ENCODE measurements at places on chromosomes 7 and 10.

- DNase-seq: no peak
These were observed 790.7 kb upstream of the COBL start for GRCh38 chr7:52107355-52107754.

DNA sequence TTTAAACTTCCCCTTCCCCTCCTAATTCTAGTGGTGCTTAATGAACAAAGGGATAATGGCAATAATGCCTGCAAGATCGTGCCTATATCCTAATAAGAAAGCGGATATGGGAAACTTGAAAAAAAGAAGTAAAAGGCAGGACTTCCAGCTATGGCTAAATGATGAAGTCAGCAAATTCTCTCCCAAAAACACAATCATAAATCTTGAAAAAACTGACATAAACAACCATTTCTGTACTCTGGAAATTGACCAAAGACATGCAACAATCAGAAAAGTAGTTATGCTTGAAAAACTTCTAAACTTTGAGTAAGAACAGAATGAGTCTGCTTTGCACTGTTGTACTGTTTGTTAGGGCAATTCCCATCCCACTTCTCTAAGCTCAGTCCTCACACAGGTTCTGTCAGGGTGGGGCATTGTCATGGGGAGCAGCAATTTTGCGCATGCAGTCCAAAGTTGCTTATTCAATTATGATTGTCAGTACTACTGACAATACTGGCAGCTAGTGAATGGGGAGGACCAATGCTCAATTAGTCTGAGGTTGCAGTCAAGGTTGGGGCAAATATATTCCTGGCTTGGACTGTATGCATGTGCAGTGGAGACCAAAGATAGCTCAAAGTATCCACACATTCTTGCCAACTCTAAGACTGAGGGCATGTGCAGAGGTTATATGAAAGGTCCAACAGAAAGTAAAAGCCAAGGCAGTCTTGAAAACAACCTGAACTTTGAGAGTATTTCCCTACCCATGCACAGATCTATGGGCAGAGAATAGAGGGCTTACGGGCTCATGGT is 34.1 kb upstream of the ARHGAP22 start:
- DNase-seq: no peak

- DNase-seq: no peak
These were observed 34.0 kb upstream of the LBX1 start for GRCh38 chr10:101263150-101263752.

DNA sequence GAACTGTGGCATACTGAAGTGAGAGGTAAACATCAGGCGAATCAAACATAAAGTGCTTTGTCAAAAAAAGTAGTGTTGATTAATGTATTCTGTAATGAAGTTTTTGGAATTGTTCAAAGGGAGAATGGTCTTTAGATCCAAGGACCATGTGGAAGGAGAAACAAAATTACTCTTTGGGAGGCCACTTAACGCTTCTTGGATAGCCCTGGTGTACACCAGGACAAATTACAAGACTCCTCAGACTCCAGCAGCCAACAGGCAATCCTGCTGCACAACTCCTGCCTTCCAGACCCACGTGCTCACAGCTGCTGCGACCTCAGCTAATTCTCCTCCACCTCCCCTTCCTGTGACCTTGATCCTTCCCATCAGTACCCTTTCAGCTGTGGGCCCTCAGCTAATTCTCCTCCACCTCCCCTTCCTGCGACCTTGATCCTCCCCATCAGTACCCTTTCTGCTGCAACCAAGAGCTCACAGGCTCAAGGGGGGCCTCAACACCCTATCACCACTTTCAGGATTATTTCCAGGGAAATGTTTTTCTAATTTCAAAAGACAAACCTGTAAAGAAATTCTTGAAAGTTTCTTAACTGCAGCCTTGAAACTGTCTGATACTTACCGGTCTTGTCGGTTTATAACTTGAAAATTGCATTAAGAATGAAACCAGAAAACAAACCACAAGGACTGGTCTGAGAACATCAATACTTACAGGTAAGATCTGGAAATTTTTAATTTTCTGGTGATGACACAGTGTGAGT is 29.7 kb upstream of the DDC start:
- DNase-seq: no peak

Measured in COLO829 (cell line).